ENCODE measurements at places on chromosomes 12 and 14. TPM values are rescaled to one million over a fixed set of nuclear protein-coding genes. Genes with fewer than 3 reads are reported as not detected.

DNA sequence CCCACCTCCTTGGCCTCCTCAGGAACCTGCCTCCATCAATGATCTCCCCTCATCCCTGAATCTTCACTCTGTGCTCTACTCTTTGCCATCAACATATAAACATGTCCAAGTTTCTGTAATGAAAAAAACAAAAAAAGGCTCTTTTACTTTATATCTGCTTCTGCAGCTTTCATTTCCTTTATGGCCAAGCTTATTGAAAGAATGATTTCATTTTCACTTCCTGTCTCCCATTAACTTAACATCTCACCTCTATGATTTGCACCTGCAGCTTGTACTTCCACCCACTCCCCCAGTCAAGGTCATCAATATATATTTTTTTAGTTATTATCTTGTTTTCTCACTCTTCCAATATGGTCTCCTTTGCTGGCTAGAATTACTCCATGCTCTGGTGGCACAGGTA, 15.6 kb upstream of the RNU6-7 start:
- no peak for DNase-seq

DNA sequence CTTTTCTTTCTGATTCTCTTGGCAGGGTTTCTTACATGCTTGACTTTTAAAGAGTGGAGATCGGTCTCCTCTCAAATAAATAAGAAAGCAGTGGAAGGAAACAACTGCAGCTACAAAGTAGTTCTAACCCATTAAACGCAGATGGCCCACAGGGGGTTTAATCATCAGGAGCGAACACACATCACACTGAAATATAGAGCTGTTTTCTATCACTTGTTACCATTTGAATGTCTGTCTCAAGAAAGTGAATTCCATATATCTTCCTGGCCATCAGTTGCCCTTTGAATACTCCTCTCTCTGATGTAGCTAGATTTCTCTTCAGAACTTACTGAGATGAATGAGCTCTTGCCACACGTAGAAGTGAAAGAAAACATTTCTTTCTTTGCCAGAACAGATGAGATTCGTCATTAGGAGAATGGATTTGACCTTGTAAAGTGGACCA, 29.1 kb downstream of the ALX1 start:
- DNase-seq, result no peak

DNA sequence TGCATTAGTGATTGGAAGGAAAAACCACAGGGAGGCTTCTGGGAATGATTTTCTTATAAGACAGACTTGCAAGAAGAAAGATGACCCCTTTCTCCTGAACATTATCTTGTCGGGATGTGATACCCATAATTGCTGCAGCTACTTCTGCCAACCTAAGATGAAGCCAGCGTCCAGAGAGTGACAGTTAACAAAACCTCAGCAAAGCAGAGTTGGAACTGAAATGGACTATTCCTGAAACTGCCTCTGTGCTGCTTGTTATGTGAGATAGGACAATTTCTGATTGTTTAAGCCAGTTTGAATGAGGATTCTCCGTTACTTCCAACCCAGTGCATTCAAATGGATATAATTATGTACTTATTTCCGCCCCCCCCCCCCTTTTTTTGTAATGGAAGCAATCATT, 204.5 kb downstream of the ERC1 start:
- no peak for DNase-seq

- no peak for DNase-seq
These were observed 19.1 kb downstream of the LRTM2 start for GRCh38 chr12:1839464-1839863.

DNA sequence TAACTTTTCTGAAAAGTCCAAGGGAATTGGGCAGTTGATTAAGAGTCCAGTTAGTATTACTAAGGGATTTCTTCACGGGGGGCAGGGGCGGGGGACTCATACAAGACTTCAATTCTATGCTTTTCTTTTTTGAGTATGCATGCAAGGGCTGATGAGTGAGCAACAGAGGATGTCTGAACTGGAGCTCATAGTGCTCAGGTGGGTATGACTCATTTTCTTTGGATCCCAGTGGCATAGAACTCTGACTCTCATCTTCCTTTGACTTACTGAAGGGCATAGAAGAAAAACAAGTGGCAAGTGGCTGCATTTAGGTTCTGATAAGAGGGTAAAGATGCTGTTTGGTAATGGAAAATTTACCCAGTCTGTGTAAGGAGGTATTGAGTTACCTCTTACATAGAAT, 749.2 kb downstream of the NOVA1 start:
- no peak for DNase-seq

DNA sequence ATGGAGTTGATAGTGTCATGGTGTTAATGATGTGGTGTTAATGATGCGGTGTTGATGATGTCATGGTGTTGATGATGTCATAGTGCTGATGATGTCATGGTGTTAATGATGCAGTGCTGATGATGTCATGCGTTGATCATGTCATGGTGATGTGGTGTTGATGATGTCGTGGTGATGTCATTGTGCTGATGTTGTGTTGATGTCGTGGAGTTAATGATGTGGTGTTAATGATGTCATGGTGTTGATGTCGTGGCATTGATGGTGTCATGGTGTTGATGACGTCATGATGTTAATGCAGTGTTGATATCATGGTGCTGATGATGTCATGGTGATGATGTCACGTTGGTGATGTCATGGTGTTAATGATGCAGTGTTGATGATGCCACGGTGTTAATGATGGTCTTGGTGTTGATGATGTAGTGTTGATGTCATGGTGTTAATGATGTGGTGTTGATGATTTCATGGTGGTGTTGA, 49.1 kb upstream of the RIMBP2 start:
- no peak for DNase-seq

DNA sequence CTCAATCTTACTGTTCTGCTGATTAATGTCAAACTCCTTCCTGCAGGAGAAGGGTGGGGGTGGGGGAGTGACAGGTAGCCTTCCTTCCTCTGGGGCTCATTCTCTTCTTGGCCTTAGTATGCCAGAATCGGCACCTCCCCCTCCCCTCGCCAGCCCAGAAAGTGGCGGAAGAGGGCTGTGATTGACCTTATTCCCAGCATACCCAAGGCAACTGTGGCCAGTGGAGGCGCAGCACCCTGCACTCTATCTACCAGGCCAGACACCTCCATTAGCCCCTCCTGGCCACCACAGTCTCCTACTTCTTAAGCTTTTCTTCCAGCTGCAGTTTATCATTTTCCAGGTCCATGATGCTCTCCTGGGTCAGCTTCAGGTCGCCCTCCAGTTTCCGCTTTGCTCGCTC, 15.5 kb downstream of the MYH6 start:
- no peak for DNase-seq

GRCh38 chr12:107225635-107226034, 132.3 kb upstream of the CRY1 start:
- DNase-seq, result no peak

GRCh38 chr12:98198261-98198982, 317.0 kb upstream of the TMPO start:
- no peak for DNase-seq

GRCh38 chr14:58133739-58134138, 18.3 kb downstream of the ARMH4 start:
- no peak for DNase-seq

- DNase-seq, result no peak
These were observed 53.6 kb upstream of the SRSF5 start for GRCh38 chr14:69713209-69713781.

DNA sequence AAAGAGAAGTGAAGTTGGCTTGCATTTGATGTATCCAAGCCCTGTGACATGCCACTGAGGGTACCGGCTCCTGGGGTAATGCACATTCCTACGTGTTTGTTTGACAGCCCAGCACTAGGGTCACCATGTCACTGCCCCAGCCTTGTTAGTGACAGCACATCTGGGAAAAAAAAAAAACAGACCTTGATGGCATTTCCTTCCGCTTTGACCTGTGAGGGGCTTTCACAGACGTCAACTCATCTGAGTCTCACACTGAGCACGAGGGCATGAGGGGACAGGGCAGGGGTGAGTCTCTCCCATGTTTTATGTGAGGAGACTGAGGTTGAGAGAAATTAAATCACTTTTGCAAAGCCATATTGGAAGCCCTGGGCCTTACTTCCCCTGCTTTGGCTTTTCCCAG, 111.5 kb downstream of the NUAK1 start:
- DNase-seq, result no peak

DNA sequence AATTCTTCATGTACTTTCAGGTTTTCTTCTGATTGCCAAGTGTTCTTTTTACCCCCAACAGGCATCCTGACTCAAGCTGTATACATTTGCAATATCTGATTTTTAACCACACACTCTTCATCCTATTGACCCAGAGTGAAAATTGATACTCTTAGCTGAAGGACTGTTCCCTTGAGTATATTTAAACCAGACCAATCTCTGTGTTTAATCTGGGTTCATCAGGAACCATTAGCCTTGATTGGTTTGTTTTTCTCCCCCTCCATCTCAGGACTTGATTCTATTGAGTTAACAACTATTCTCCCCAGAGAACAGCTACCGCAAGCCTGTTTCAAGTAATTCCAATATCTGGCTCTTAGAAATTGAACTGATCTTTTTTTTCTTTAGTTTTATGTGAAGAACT, 222.3 kb upstream of the NOVA1 start:
- no peak for DNase-seq

GRCh38 chr14:74754157-74754556, 9.0 kb upstream of the YLPM1 start:
- no peak for DNase-seq

DNA sequence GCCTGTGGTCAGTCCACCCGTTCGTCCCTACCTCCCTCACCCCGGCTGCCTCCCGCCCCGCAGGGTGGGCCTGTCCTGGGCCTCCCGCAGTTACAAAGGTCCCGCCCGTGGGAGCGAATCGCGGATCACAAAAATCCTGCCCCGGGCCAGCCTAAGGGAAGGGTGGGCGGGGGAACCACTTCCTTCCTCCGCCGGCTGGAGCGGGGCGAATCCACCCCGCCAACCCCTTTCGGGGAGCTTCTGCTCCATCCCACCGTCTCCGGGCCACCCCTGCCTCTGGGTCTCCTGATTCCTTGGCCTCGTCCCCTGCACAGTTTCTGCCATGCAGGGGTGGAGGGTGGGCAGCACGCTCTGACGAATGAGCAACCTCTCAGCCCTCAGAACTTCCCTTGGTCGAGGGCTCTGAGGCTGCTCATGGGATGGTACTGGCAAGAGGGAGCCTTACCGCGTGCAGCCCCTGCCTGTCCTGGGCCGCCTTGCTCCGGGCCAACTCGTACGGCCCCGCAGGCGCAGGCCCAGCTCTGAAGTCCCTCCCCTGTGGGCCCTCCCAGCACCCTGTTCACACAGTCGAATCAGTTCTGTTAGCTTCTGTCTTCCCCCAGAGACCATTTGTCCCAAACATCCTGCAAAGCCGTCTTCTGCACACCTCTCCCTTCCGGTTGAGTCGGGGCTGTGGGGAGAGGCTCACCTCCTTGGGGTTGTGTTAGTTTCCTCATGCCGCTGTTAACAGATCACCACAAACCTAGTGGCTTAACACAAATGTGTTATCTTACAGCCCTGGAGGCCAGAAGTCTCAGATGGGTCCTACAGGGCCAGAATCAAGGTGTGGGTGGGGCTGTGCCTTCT, 589 bp upstream of the HVCN1 start:
- peak; percentile 26 for DNase-seq

DNA sequence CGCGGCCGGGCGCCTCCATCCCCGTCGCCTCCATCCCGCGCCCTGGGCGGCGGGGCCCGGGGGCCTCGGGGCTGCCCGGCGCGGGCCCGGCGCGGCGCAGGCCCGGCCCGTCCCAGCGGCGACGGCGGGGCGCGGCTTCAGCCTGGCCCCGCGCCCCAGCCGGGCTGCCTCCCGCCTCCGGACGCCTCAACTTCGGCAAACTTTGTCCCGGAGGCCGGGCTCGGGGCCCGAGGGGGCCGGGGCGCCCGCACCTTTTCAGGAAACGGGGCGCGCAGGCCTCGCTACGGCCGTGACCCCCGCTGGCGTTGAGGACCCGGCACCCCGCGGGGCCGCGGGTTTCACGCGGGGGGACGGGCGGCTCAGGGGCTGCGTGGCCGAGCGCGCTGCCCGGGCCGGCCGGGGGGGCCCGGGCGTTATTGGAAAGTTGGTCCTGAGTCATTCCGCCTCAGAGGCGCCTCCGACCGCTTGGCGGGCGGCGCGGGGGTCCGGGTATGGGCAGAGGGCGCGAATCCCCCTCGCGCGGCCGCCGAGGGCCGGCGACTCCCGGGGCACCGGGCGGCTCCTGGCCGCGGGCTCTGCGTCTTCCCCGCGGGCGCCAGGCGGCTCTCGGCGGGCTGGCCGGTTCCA, 575 bp downstream of the TRAF3 start:
- DNase-seq, result no peak

- no peak for DNase-seq
These were observed 62.8 kb upstream of the SLC35F4 start for GRCh38 chr14:57928732-57929131.

- no peak for DNase-seq
These were observed 893.1 kb downstream of the TMEM121 start for GRCh38 chr14:106419376-106419965.

Gene TMTC1
- total RNA-seq, result 20.6 TPM

Gene HCAR1
- total RNA-seq, result 0.20 TPM

Gene SLC39A9
- total RNA-seq, result 71.2 TPM

Gene HAL
- total RNA-seq, result 0.58 TPM

Gene TSHR
- not detected for total RNA-seq

Gene NKX2-8
- not detected for total RNA-seq

Gene PPP4R4
- 1.4 TPM for total RNA-seq

Gene RILPL1
- total RNA-seq, result 13.4 TPM

Gene STYK1
- 12.3 TPM for total RNA-seq

Gene TAS2R46
- 0.46 TPM for total RNA-seq

Gene CLEC1B
- not detected for total RNA-seq
